H9 (cell line): ENCODE measurements at places on chromosomes 11 and 22.

GRCh38 chr11:125454047-125454446 is 42.0 kb downstream of the FEZ1 start:
- H3K27ac ChIP-seq = no peak overlapping the region
- H3K36me3 ChIP-seq = peaks cover 43% of the 10 kb centered on the region
- H3K4me1 ChIP-seq = peaks cover 4% of the 10 kb centered on the region
- DNase-seq = no peak
- H3K4me3 ChIP-seq = no peak overlapping the region
- H3K27me3 ChIP-seq = no peaks in the 10 kb centered on the region

DNA sequence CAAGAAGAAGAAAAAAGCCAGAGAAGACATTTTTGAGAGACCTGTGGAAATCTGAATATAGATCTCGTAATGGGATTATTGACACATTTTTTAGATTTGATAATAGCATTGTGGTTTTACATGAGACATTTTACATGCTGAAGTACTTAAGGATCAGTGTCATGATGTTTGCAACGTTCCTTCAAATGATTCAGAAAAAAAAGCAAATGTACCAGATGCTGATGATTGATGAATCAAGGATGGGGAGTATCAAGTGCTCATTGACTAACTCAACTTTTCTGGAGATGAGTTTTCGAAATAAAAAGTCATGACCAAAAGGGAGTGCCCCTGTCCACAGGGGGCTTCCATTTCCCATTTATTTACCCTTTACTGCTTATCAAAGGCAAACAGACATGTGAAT is 207.0 kb upstream of the SORL1-AS1 start:
- peaks cover 9% of the 10 kb centered on the region; the same call in 1 of the 2 replicates for H3K36me3 ChIP-seq
- no peak overlapping the region for H3K4me3 ChIP-seq
- no peak overlapping the region for H3K27ac ChIP-seq
- H3K27me3 ChIP-seq = no peaks in the 10 kb centered on the region
- peaks cover 3% of the 10 kb centered on the region; the same call in 1 of the 2 replicates for H3K4me1 ChIP-seq

DNA sequence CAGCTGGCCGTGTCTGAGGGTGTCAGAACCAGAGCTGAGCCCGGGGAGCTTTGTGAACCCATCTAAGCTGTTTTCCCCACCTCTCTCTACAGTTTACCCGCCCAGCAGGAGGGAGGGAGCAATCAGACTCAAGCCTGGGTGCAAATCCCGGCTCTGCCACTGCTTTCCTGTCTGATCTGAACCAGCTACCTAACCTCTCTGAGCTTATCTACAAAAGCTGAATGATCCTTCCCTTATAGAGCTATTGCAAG is 252 bp downstream of the APOL2 start:
- no peak for DNase-seq
- H3K36me3 ChIP-seq = peaks cover 23% of the 10 kb centered on the region
- H3K4me3 ChIP-seq = peak overlapping the region; percentile 80
- no peaks in the 10 kb centered on the region for H3K27me3 ChIP-seq
- H3K4me1 ChIP-seq = no peaks in the 10 kb centered on the region
- H3K27ac ChIP-seq = no peak overlapping the region

DNA sequence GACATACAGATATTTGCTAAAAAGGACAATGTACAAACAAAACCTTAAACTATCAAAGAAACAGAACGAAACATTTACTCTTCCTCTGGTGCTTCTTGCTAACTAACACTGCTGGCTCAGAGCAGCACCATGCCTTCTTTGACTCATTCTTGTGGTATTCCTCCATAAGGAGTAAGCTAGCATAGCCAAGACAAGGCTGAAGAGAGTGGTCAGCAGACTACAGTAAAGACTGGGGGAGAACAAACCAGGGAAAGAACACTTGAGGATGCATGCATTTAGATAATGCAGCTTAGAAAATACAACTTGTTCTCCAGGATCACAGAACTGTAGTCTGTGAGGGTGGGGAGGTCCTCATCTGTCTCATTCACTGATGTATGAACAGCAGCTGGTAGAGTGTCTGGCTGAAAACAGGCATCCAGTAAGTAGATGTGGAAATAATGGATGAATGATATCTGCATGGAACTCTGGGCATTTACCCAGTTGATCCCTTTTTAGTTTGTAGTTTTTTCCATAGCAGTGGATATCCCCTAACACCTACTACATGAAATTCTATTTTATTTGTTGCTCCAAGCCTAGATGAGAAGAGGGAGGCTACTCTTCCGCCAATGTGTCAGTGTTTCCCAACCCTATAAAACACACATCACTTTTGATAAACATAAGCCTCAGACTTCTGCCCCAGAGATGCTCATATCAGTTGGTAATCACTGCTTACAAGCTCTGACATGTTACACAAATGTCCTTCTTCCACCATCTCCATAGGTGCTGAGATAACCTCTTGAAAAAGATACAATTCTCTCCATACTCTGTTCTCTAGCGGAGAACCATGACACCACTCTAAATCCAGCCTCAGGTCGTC is 7.3 kb downstream of the SNX19 start:
- no peak for DNase-seq
- no peaks in the 10 kb centered on the region for H3K4me1 ChIP-seq
- H3K4me3 ChIP-seq = no peak overlapping the region
- H3K36me3 ChIP-seq = peaks cover 11% of the 10 kb centered on the region; the same call in 2 of the 3 replicates
- H3K27ac ChIP-seq = no peak overlapping the region

GRCh38 chr11:36822829-36823228 is 224.8 kb upstream of the RAG2 start:
- H3K27ac ChIP-seq = no peak overlapping the region
- no peaks in the 10 kb centered on the region for H3K27me3 ChIP-seq
- H3K4me1 ChIP-seq = no peaks in the 10 kb centered on the region
- H3K36me3 ChIP-seq = no peaks in the 10 kb centered on the region

DNA sequence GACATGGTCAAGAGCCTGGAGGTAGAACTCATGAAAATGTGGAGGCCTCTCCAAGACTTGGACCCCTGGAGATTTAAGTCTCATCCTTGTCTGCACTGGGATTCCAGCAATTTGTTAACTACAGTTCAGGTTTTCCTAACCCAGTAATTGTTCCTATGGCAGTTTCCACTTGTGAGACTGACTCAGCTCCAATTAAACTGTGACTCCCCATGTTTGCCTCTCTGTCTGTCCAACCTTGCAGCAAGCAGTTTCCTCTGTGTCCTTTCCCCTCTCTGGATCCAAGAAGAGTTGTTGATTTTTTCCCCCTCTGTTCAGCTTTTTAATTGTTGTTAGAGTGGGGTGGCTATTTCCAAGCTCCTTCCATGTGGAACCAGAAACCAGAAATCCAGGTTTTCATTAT is 16.2 kb upstream of the ARHGAP20 start:
- no peak for DNase-seq
- no peak overlapping the region for H3K27ac ChIP-seq
- H3K27me3 ChIP-seq = no peaks in the 10 kb centered on the region
- no peaks in the 10 kb centered on the region for H3K36me3 ChIP-seq

GRCh38 chr11:68214173-68215086 is 1.3 kb upstream of the KMT5B start:
- no peak overlapping the region for H3K27ac ChIP-seq
- no peaks in the 10 kb centered on the region for H3K27me3 ChIP-seq
- no peaks in the 10 kb centered on the region for H3K4me1 ChIP-seq
- no peaks in the 10 kb centered on the region for H3K36me3 ChIP-seq
- H3K4me3 ChIP-seq = peak overlapping the region; percentile 76
